Left ventricle myocardium inferior (tissue), 1 donor: ENCODE measurements at places on chromosomes 2 and 18.

DNA sequence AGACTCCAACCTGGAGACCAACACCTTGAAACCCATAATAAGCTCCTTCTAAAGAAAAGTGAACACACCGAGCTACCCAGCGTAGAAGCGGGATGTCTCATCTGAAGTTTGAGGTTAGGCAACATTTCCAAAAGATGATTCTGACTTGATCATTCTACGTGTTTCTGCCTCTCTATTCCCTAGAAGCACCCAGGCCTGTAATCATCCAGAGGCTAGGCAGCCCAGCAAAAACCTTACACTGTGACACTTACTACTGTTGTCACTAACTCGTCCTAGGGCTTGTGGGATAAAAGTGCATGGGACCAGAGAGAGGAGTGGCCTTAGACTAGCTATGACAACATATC lies 1.4 kb downstream of the ZBTB14 start:
- DNase-seq: no peak

DNA sequence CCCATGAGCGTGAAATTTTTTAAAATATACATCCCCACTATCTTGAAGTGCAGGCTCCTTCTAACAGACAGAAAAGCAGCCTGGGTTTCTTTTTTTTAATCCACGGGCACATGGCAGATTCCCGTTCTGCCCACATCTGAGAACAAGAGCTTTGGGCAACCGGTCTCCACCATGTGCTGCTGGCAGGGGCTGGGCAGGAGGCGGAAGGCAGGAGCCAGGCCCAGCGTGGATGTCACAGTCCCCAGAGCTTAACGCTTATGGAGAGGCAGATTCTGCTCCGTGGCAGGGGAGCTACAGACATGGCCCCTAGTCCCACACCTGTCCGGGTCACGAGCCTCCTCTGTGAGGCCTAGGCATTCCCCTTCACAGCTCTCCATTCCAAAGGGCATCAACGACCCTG lies 503.0 kb upstream of the MYT1L start:
- DNase-seq: no peak

GRCh38 chr2:18855027-18855426 lies 265.7 kb upstream of the NT5C1B start:
- DNase-seq: no peak

- DNase-seq: no peak
Observed at GRCh38 chr2:101439716-101440115, 35.2 kb downstream of the RFX8 start.

GRCh38 chr2:16487686-16488085 lies 177.9 kb downstream of the CYRIA start:
- no peak for DNase-seq

GRCh38 chr2:184683911-184684310 lies 85.6 kb downstream of the ZNF804A start:
- no peak for DNase-seq

DNA sequence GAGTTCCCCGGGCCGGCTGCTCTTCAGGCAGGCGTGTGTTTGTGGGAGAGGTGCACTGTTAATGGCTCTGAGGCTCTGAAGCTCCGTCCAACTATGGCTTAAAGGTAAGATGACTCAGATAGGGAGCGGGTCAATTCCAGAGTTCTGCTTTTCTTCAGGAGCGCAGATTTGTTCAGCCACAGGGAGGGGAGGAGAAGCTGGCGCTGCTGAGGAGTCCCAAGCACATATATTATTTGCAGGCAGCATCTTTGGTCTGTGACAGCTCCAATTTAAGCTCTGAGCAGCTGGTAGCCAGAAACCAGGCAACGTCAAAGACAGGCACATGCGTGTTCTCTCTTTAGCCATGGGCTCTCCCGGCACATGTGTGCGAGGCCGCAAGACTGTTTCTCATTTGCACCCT lies 229.2 kb downstream of the BCL2 start:
- no peak for DNase-seq

- DNase-seq: no peak
Observed at GRCh38 chr18:3444296-3444695, 5.7 kb upstream of the TGIF1 start.

DNA sequence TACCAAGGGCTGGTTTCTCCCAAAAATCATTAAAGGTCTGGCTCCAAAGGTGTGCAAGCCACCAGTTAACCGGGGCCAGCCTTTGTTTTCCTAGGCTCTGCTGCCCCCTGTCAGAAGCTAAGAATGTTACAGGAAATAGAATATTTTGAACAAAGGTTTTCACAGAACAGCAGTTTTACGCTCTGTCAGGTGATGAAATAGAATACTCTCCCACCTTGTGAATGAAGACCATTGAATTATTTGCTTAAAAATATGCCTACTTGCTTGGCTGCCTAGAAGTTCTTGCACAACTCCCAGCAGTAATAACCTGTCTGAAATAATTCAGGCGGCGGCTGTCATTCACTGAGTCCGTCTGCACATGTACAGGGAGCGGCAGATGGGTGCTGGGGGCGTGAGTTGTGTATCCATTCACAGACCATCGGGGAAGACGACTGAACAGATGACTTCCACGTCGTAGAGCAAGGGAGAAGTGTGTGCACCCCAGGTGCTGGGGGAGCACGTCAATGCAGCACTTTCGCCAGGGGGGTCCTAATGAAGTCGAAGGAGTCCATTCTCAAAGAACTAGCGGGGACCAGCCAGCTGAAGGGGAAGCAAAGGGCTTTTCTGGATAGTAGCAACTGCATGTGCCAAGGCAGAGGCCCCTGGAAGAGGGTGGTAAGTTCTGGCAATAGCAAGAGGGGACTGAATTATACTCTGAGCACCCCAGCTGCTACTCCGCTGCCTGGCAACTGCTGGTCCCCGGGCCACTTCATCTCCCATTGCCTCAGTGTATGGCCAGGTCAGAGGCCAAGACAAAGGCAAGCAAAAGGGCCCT lies 56.1 kb downstream of the SF3B1 start:
- DNase-seq: no peak

DNA sequence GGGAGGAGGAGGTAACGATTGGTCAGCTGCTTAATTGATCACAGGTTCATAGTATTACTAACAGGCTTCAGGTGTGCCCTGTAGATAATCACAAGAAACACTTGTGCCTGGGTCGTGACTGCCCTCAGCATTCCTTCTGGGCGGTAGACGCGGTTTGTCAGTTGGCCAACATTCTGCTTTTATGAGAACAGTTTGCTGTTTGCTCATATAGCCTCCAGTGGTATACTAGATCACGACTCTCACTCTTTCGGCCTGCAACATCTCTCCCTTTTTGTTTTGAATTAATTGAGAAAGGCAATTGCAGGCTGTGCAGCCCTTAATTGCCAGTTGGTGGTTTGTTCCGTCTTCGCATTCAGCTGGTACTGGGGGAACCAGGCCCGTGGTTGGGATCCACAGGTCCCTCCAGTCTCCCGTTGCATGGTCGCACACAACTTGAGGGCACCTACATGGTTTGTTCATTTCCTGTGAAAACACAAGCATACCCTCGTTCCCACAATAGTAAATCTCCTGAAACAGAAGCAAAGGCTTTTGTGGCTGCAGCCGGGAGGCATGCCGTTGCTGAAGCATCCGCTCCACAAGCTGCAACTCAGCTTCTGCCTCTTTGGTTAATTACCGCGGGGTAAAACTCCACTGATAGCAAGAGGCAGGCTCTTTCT lies 30.3 kb upstream of the GPR17 start:
- DNase-seq: no peak

DNA sequence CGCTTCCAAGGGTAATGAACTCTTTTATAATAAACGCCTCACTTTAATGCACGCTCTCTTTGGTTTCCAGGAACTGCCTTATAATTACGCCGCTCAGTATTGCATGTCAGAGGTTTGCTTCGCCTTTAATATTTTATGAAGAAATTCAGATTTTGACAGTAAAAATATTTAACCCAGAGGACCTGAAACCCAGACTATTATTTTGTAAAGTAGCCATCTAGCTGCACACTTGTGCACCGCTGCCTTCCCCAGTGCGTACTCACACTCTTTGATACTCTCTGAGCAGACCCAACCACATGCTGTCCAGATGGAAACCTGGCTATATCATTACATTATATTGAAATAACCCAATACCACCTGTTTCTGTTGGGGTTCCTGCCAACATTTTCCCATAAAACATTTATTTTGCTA lies 270.1 kb downstream of the C1D start:
- no peak for DNase-seq

DNA sequence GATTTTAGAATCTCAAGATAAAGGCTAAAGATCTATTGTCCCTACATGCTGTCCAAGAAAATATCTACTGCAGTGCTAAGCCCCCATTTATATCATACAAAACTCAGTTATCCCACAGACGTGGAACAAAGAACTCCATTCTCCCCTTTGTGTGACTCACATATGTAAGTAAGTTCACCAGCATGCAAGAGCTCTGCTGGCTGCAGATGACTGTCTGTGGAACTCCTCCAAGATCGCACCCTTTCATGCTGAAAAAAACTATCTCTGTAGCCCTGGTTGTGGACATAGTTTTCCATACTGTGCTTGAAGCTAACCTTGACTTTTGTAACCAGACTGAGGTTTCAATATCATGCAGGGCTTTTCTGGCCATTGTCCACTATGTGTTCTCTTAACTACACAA lies 207.1 kb downstream of the ZNF521 start:
- no peak for DNase-seq

GRCh38 chr18:58468191-58468590 lies 160.7 kb downstream of the ALPK2 start:
- DNase-seq: no peak

DNA sequence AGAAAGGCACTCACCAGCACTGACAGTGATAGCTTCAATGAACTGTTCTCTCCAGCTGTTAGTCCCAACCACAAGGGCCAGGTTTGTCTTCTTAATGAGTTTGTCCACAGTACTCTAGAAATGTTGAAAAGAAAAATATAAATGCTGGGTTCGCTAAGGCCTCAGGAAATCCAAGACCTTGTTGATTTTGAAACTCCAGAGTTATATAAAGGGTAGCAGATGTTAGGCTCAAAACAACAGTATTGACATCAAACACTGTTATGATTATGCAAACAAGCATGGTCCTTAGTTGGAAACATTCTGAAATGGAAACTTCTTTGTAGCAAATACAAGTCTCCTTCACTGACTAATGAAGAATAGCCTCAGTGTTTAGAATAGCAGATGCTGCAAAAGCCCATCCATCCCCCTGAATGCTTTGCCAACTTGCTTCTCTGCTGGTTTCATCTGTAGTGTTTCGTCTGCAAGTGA lies 291.1 kb downstream of the SLC8A1 start:
- no peak for DNase-seq

DNA sequence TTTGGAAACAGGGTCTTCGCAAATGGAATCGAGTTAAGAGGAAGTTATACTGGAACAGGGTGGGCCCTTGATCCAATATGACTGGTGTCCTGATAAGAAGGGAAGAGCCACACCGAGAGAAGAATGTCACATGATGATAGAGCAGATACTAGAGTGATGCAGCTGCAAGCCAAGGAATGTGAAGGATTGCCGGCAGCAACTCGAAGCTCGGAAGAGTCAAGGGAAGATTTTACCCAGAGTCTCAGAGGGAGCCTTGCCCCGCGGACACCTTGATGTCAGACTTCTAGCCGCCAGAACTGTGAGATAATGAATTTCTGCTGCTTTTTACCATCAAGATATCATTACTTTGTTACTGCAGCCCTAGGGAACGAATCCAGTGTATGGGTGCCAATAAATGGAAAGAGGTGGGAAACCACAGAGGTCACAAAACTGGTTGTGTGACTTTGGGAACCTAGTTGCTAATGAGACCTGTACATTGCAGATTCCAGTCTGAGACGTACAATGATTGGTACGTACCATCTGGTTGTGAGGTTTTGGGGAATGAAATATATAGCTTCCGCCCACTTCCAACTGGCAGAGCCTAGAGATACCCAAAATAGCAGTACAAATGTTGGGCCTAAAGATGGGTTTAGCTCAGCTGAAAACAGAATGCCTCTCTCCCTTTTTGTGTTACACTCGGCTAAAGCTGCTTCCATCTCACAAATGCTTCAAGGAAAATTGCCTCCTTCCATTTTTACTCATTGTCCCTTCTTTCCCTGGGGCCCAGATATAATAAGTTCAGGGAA lies 28.6 kb upstream of the VWA3B start:
- no peak for DNase-seq

DNA sequence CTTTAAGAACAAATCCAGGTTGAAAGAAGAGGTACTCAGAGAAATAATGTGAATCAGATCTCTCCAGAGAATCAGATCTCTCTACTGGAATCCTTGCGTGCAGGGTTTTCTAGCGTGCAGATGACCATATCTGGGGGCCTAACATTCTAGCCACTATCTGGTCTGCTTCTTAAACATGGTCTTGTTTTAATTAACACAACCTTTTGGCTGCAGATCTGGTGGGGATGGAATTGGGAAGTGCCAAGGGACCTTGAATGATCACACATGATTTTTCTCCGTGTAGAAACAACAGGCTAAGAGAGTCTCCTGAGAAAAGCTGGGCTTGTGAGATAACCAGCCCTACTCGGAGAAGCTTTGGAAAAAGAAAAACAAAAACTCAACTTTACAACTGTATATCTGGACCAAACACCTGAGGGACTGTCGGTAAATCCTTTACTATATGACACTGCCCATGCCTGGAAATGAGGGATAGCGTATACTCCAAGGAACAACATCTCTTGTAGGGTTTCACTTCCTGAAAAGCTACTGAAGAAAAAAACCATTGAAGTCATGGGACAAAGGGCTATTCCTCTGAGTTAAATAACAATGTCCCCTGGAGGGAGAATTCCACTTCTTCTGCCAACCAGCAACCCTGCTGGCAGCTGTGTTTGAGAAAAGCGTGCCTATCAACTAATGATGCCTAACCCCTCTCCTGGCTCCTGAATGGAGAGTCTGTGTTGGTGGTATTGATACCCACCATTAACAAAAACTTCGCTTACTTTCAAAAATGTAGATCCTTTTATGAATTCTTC lies 171.0 kb upstream of the REV1 start:
- DNase-seq: no peak

DNA sequence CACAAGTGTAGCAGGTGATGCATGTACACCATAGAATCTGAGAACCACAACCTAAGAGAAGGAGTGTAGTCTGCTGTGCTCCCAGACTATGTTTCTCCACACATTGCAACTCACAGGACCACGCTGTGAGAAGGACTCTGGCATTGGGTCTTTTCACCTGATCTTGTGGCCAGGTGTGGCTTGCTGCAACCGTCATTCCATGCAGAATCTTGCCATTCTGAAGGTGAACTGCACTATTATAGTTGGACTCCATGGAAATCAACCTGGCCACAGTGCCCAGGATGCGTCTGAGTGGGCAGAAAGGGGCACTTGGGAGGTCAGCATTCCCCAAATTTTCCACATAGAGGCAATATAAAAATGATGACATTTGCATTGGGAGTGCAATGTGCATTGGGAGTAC lies 122.2 kb downstream of the CAPN13 start:
- DNase-seq: no peak
